T-helper 1 cell (primary cell): ENCODE measurements at places on chromosomes 11 and 22.

GRCh38 chr22:26524870-26525269, 12.6 kb upstream of the TFIP11 start:
- DNase-seq, result no peak

GRCh38 chr11:2933375-2934020, 4.3 kb upstream of the PHLDA2 start:
- DNase-seq, result peak; percentile 33

GRCh38 chr11:123434262-123434661, 4.2 kb downstream of the GRAMD1B start:
- DNase-seq, result no peak

GRCh38 chr11:105923807-105924206, 98.2 kb downstream of the MSANTD4 start:
- DNase-seq, result no peak

DNA sequence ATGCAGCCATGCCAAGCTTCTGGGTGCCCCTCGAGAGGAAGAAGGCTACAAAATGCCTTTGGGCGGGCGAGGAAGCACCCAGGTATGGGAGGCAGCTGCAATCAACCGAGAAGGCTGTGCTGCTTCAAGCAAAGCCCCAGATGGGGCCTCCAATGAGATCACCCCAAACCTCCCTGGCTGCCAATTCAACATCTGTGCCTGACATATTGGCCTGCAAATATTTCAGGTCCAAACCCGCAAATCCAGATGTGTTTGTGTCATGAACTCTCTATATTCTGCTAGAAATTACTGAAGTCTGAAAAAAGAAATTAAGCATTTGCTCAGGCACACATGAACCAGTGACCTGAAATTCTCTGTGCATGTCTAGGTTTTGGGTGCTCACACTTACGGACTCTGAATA, 78.8 kb upstream of the RCN1 start:
- DNase-seq, result no peak

- peak; percentile 13 for DNase-seq
Observed at GRCh38 chr11:78138694-78139421, 568 bp downstream of the ALG8 start.

DNA sequence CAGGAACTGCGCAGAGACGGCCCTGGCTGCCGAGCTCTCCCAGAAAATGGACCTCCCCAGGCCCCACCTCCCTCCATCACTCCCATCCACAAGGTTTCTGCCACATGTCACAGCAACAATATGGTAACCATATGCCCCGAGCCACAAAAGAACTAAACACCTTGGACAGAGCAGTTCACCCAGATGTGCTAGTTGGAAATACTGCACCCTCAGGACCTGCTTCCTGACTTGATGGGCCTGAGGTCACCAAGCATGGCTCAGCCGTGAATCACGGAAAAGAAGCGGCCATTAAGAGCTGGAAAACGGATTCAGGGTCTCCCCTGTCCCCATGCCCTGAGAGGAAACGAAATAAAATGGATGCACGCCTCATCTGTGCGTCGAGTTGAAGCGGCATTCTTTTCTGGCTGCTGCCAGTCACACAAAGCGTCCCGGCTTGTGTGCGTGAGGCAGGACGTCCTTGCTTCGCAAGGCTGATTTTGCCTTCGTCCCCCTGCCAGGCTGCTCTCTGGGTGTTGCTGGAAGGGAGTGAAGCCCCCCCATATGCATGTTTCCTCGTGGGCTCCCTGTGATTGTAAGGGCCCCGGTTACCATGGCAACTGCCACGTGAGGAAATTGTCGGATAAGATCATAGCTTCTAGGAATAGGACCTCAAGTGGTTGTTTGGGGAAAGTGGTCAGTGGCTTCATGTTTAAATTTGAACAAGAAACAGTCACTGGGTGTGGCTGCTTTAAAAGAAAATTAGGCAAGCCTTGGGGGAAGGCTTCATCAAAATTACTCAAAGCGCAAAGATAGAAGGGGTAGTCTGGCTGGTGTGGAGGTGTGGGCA, 51.7 kb downstream of the FLI1 start:
- no peak for DNase-seq

GRCh38 chr11:6607190-6607795, 3.7 kb downstream of the ILK start:
- DNase-seq, result no peak
